ENCODE measurements at places on chromosomes 3 and 15.

DNA sequence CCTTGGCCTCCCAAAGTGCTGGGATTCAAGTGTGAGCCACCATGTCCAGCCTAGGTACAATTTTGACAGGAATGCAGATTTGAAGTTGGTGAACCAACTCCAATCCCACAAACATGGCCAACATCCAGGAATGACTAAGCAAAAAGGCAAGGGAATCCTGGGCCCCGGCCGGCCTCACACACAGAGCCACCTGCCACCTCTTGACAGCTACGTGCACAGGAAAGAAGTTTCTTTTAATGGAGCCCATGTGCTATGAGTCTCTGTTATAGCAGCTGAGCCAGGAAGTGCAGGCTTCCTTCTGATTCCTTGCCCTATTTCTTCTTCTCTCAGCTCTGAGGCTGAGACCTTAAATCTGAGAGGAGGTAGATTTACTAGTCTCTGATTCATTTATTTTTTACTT is 8.8 kb downstream of the TMEM40 start:
- DNase-seq = peak; percentile 32

- no peak for DNase-seq
Observed at GRCh38 chr3:179348325-179349013, 960 bp downstream of the MFN1 start.

GRCh38 chr3:48960841-48961413 is 29.1 kb upstream of the P4HTM start:
- DNase-seq = no peak

GRCh38 chr3:30289766-30290165 is 316.6 kb upstream of the TGFBR2 start:
- DNase-seq = no peak

GRCh38 chr3:120022729-120023128 is 71.5 kb downstream of the GSK3B start:
- DNase-seq = peak; percentile 1

- no peak for DNase-seq
Observed at GRCh38 chr3:195025884-195026200, 245.1 kb downstream of the XXYLT1 start.

DNA sequence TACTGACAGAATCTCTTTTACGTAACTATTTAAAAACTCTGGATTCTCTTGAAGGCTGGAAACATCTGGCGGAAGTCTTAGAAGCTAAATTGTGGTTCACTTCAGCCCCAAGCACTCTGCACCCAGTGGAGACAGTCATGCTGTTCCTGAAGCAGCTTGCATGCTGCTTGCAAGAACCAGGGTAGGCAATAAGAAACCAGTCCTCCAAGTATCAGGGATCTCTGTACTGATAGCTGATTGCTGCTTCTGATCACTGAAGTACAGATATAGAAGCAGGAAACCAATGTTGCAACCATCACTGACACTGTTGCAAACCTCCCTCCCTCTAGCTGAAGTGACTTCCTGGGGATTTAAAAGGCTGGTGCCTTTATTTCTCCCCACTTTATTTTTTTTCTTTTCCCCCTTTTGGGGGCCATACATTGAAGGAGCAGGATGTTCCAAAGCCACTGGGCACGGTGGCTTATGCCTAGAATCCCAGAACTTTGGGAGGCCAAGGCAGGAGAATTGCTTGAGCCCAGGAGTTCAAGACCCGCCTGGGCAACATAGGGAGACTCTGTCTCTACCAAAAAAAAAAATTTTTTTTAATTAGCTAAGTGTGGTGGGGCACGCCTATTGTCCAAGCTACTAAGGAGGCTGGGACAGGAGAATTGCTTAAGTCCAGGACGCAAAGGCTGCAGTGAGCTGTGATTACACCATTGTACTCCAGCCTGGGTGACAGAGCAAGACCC is 15.3 kb downstream of the SPCS1 start:
- DNase-seq = no peak

DNA sequence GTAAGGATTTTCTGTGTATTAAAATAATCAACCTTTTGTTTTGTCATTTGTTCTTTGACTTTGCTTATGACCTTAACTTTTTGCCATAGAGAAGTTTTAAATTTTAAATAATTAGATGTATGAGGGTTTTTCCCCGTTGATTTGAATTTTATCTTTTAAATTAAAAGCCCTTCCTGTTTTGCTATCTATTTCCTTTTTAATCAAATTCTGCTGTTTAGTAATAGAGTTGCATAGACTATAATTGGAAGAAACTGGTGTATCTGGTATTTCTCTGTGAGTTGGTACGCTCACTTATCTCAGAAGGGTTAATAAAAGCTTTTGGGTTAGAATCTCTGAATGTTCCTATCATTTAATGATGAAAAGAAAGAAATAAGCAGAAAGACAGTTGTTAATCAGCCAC is 82.2 kb downstream of the LRRC3B start:
- no peak for DNase-seq

Measured in AG09309 (cell line).